ENCODE measurements at places on chromosomes 5 and 9.
A peak's percentile ranks its signal among the peaks of the same experiment; 100 is the strongest.

GRCh38 chr5:132142459-132142858 lies 68.9 kb downstream of the CSF2 start:
- no peak for DNase-seq

DNA sequence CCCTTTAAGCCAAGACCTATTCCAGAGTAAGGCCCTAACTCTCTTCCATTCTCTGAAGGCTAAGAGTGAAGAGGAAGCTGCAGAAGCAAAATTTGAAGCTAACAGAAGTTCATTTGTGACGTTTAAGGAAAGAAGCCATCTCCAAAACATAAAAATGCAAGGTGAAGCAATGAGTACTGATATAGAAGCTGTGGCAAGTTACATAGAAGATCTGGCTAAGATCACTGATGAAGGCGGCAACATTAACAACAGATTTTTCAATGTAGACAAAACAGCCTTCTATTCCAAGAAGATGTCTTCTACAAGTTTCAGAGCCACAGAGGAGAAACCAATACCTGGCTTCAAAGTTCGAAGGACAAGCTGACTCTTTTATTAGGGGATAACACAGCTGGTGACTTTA lies 1143.4 kb downstream of the CDH12 start:
- DNase-seq: no peak

- peak; percentile 9 for DNase-seq
Measured at GRCh38 chr9:132644251-132644650, 25.5 kb downstream of the DDX31 start.

DNA sequence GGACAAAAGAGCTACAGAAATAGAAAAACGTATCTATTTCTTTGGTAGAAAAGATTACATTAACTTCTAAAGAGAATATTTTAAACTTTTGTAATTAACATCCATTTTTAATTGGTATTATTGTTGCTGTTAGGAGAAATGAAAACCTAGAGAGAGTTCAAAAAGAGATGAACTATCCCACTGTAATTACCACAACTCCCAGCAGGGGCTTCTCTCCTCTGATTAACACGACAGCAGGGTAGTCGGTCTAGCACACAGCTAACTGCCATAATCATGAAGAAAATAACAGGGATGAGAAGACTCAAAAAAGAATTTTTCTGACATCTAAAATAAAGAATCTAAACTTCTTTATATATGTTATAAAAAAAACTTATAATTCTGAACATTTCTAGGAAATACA lies 86.2 kb upstream of the CDH9 start:
- peak; percentile 15 for DNase-seq

DNA sequence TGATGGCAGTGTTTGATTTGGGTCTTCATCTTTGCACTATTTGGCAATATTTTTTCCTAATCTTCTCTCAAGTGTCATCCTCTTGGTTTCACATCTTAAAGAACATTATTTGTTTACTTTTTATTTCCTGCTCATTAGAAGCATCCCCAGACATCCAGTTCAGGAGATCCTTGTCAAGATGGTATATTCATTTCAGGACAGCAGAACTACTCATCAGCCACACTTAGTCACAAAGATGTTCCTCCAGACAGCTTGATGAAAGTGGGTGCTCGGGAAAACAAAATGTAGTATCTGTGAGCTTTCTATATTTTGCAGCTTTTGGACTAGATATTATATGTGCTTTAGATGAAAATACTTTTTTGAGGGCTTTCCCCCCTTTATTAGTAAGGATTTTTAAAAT lies 72.1 kb upstream of the SREK1 start:
- DNase-seq: no peak

DNA sequence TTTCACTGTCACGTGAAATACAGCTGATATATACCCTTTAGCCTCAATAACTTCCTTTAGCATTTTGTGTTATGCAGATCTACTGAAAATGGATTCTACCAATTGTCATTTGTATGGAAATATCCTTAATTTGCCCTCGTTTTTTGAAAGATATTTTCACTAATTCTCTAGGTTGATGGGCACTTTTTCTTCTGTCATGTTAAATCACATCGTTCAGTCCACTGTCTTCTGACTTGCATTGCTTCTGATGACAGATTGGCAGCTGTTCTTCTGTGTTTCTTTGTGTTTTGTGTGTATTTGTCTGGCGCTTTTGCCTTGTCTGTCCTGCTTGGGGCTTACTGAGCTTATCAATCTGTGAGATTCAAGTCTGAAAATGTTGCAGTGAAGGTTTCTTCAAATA lies 9.7 kb upstream of the CLPTM1L start:
- DNase-seq: no peak

DNA sequence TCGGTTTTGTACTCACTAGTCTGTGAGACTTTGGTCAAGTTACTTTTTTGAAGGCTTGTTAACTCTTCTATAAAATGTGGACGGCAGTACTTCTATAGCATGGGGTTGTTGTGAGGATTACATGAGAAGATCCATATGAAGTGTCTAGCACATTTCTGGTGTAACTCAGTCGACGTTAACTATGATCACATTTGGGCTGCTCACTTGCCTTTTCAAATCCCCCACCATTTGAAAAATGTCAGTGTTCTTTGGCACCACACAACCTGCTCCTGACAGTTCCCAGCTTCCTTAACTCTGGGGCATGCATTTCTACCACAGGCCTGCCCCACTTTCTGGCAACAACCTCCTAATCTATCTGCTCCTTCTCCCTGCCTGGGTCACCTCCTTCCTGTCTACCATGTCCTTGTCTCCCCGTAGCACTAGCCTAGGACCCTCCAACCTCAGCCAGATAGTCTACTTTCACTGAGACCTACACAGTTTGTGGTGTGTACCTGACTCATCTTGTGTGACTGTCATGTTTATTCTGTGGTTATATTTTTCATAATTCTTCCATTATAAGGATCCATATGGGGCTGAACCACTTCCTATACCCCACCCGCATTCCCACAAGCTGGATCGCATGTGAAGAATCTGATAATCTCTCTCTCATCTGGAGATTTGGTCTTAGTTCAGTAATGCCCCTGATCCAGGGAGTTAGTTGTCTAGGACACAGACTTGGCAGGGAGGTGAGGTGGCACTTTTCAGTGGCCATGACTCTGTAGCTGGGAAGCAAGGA lies 30.2 kb upstream of the BASP1 start:
- DNase-seq: no peak

GRCh38 chr9:109063760-109064159 lies 50.5 kb upstream of the CTNNAL1 start:
- no peak for DNase-seq

- DNase-seq: no peak
Measured at GRCh38 chr5:177171961-177172360, 38.4 kb downstream of the NSD1 start.

GRCh38 chr9:14251154-14252071 lies 62.5 kb downstream of the NFIB start:
- no peak for DNase-seq

- DNase-seq: no peak
Measured at GRCh38 chr9:128768606-128769005, 3.1 kb downstream of the ZER1 start.

DNA sequence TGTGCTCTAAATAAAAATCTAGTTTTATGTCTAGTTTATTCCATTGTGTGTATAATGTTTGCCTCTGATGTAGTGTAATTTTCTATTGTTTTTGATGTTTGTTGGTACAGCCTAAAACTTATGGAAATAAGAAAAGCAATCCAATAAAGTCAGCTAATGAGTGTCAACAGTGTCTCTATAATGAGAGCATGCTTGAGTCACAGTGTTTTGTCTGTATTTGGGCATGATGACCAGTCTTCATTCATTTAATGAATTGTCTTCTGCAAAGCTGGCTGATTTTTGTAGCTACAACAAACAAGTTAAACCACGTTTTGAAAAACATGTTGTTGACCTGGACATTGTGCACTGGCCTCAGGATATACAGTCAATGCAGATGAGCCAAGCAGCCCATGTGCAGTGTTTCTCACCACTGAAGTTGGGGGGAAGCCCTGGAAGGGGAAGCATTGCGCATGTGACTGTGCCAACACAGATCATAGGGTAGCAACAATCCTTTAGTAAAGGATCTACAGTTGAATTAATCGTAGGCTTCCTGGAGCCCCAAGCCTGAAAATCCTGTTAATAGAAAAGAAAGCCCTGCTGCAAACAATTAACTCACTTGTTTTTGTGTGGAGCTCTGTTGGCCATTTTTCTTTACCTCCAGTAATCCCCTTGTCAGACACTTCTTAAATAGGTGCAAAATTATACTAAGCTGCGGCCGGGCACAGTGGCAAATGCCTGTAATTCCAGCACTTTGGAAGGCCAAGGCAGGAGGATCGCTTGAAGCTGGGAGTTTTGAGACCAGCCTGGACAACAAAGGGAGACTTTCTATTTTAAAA lies 88.0 kb downstream of the INIP start:
- DNase-seq: no peak
